Peyer's patch (tissue), 4 donors: ENCODE measurements at places on chromosomes 6 and 20.

- no peak for DNase-seq
Observed at GRCh38 chr6:122128445-122128844, 271.0 kb upstream of the HSF2 start.

- no peak for DNase-seq
Observed at GRCh38 chr20:46939031-46939965, 44.7 kb downstream of the EYA2 start.

GRCh38 chr6:70604254-70604653, 37.5 kb downstream of the SDHAF4 start:
- no peak for DNase-seq

GRCh38 chr6:132333639-132334520, 67.4 kb downstream of the MOXD1 start:
- DNase-seq, result no peak

DNA sequence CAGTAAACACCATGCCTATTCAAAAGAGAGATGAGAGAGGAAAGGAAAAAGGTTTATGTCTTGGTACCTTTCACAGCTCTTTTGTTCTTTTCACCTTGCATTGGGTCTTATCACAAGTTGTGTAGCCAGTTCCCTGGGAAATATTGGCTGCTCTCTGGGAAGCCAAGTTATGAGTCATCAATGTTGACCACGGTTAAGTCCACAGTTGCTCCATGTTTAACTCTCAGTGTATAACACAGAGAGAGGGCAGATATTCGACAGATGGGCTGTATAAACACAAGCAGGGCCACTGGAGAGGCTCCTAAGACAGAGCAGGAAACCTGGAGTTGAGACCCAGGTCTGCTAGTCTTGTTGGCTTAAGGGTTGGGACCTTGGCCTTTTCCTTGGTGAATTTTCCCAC, 718.6 kb downstream of the QKI start:
- DNase-seq, result no peak

GRCh38 chr20:6122111-6122872, 538 bp downstream of the FERMT1 start:
- DNase-seq, result no peak
